HAP-1 (cell line): ENCODE measurements at places on chromosomes 13 and 19.

DNA sequence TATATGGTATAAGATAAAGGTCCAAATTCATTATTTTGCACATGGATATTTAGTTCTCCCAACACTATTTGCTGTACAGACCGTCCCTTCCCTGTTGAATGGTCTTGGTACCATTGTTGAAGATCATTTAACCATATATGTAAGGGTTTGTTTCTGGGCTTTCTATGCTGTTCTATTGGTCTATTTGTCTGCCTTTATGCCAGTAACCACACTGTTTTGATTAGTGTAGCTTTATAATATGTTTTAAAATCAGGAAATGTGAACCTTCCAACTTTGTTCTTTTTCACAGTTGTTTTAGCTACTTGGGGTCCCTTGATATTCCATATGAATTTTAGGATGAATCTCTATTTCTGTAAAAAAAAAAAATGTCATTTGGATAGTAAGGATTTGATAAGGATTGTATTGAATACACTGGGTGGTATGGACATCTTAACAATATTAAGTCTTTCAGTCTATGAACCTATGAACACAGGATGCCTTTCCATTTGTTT lies 16.9 kb downstream of the IFT88 start:
- DNase-seq = no peak

DNA sequence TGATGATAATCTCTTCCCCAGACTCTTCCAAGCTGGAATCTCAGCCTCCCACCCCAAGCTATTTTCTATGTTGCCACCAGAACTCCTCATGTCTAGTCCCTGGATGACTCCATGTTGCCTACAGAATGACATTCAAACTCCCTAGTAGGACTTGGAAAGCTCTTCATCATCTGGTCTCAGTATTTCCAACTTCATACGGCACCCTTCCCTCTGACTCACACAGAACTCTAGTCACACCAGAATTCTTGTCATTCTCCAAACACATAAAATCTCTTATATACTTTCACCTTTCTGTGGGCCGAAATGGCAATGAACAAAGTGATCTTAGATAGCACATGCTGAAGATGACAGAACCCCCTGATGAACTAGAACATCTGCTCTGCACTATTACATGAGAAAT lies 86.2 kb downstream of the CAB39L start:
- DNase-seq = no peak

- no peak for DNase-seq
These were observed 61.2 kb downstream of the MYH14 start for GRCh38 chr19:50264483-50265186.

DNA sequence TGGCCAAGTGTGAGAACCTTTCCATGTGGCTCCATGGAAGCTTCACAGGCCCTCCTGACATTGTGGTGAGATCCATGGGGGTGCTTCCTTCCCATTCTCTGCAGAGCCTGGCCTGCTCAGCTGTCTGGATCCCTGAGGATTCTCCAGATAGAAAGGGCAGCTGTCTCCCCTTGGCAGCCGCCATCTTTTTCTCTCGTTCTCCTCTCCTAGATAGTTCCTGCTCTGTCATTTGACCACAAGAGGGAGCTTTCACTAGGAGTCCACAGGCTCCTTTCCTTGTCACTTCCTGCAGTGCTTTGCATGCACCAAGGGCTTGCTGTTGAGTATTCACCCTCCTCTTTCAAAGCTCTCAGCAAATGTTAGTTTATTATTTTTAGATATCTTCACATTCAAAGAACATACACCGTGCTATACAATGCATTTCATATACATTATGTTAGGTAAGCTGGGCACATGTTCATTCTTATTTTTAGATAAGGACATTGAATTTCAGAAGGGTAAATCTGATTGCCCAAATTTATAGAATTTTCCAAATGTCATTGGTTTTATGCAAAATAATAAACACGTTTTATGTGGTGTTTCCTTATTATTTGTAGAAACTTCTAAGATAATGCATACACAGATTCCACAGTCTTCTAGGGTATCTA lies 133.2 kb downstream of the FRY start:
- peak; percentile 76 for DNase-seq

- peak; percentile 48 for DNase-seq
These were observed 46.8 kb downstream of the COG3 start for GRCh38 chr13:45511310-45512097.

- DNase-seq = no peak
These were observed 15.4 kb upstream of the IRGC start for GRCh38 chr19:43700395-43701000.

GRCh38 chr13:30673669-30674521 lies 56.2 kb downstream of the USPL1 start:
- peak; percentile 88 for DNase-seq

GRCh38 chr13:94610475-94610874 lies 8.8 kb downstream of the GPR180 start:
- DNase-seq = no peak

DNA sequence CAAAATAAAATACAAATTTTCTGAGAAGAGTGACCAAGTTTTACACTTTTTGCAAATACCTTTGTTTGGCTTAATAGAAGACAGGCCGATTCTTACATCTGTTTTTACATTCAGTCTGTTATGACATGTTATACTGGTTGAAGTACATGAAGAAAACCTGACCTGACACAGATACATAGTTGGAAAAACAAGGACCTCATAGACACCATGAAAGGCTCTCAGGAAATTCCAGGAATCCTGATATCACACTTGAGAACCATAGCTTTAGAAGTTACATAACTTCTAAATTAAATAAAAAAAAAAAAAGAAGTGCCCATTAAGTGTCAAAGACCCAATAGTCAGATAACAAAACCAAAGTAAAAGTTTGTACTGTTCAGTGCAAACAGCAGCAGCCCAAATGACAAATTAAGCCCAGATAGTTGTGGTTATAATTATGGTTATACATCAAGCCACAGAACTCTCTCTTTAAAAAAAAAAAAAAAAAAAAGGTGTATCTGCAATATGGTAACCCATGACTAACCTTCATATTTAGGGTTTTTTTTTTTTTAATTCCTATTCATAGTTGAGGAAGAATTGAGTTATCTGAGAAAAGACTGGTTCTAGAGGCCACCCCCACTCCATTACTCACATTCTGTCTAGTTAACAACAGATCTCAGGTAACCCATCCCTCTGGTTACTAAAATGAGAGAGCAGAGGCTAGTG lies 19.8 kb downstream of the RBM26 start:
- DNase-seq = no peak

DNA sequence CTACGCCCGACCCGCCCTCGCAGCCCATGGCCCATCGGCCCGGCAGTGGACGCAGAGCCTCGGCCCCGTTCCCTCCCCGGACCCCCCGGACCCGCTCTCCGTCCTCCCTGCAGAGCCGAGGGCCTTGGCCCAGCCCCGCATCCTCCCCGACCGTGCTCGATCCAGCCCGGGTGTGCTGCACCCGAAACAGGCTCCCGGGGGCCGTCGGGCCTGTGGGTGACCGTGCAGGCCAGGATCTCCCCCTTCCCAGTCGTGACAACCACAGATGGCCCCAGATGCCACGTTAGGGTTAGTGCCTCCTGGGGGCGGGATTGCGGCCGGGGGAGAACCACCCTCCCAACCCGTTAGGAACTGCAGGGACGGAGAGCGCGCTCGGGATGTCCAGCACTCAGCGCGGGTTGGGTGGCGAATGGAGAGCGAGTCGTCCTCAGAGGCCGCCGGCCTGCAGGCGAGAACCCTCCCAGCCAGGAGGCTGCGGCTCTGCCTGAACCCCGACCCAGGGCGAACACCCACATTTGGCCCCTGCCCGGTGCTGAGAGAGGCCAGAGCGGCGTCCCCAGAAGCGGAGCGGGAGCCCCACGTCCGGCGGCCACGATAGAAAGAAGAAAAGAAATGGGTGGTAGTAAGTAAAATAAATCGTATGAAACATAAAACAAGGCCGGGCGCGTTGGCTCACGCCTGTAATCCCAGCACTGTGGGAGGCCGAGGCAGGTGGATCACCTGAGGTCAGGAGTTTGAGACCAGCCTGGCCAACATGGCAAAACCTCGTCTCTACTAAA lies 6.7 kb upstream of the MADCAM1 start:
- DNase-seq = peak; percentile 52
